Stimulated activated CD8-positive, alpha-beta memory T cell treated with anti-CD3 and anti-CD28 coated beads, Interleukin-4, amount 100 ng/mL, for 4 hours (primary cell): ENCODE measurements at places on chromosomes 1 and 21.

GRCh38 chr1:233549917-233550316 is 64.0 kb upstream of the KCNK1 start:
- DNase-seq = no peak

DNA sequence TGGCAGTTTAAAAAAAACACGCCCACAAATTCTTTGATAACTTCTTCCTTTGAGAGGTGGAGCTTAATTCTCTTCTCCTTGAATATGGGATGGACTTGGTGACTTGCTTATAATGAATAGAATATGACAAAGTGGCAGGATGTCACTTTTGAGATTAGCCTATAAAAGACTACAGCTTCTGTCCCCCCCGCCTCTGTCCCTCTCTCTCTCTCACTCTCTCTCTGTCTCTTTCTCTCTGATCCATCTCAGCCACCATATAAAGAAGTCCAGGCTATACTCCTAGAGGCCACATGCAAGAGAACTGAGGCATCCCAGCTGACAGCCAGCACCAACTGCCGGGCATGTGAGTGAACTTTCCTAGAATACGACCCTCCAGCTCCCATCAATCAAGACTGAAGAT is 7.7 kb upstream of the DMBX1 start:
- no peak for DNase-seq

DNA sequence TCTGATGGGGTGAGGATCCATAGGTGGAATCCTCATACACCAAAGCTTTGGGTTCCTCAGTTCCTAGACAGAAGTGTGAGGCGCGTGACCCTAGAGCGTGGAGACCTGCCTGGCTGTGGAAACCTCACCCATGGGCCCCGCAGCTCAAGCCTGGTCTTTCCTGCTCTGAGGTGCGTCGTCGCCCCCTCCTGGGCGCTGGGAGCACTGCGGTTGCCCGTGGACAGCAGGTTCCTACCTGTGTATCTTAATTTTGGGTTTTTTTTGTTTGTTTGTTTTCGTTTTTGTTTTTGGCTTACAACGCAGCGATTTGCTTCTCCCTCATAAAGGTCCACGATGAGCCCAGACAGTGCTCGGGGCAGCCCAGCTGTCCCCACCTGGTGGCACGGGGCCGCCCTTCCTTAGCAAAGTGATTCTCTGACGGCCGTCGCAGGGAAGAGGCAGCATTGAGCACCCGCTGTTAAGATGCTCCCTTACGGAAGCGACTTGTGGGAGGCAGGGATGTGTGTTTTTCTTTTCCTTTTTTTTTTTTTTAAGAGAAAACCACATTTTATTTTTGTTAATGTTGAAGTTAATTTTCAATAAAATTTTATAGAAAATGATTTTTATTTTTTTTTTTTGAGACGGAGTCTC is 36.5 kb upstream of the TRAPPC10 start:
- DNase-seq = peak; percentile 66

DNA sequence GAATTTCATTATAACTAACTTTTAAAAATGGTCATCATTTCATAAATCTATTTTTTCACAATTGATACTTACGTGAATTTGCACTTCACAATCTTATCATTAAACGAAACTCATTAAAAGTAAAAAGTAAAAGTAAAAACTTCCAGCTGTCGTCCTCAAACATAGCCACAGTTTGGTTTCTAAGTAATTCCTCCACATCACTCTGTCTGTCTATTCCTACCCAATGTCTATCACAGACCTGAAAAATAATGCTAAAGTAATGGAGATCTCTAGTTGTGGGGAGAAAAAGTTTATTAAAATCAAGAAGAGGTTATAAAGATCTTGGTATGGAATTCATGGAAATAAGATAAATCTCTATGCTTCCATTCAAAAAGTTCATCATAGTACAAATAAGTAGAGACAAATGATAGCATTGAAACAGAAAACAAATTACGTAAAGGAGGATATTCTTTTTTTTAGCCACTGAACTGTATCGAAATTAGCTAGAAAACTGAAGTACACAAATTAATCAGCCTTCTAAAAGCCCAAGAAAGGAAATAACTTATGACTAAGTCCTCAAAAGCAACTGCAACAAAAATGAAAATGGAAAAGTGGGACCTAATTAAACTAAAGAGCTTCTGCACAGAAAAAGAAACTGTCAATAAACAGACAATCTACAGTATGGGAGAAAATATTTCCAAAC is 148.6 kb downstream of the TIAM1 start:
- no peak for DNase-seq

GRCh38 chr1:212504171-212504803 is 71.6 kb downstream of the NENF start:
- no peak for DNase-seq

DNA sequence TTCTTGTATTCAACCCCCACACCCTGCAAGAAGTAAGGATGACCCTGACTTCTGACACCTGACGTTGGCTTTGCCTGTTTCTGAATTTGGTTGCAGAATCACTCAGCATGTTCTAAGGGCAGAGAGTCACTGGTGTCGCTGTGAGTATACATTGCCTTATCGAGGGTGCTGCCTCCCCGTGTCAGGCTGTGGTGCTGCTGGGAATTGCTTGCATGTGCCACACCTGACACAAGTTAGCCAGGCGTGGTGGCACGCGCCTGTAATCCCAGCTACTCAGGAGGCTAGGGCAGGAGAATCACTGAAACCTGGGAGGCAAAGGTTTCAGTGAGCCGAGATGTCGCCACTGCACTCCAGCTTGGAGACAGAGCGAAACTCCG is 45.9 kb downstream of the WDR4 start:
- DNase-seq = no peak

DNA sequence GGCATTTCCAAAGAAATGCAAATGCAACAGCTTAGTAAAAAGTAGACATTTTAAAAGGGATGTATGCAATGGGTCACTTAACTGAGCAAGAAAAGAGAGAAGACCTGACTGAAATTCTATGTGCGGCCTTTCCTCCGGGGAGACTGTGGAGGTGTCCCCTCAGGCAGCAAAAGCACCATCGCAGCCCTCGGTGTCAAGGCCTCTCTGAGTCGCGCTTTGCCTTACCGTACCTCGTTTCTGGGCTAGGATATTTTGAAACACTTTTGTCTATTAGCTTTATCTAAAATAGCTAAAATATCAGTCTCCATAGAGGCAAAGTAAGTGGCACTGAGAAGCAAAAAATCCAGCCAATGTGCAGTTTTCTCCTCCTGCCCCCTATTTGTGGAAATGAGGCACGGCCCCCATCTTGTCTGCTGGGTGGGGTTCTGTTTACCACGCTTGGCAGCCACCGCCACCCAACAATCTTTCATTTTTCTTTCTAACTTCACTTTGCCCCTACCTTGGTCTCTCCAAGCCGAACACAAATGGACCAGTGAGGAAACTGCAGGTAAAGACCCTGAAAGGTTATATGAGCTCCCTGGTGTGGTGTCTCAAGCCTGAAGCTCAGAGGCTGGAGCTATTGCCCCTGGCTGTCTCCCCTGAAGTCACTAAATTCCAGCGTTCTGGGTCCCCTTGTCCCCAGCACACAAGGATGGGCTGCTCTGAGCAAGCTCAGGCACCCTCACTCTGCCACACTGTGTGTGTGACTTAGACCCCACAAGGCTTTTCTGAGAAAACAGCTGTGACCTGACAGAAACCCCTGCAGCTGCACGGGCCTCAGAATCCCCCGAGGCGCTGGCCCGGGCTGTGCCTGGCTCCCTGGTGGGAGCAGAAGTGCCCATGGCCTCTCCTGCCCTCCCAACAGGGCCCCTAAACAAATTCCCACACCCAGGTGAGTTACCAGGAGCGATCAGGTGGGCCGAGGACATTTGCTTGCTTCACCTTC is 1.6 kb downstream of the CD247 start:
- DNase-seq = no peak

GRCh38 chr1:165173409-165173808 is 183.1 kb downstream of the LMX1A start:
- no peak for DNase-seq
